CD4-positive, CD25-positive, alpha-beta regulatory T cell (primary cell): ENCODE measurements at places on chromosomes 6 and 20. TPM values are rescaled to one million over a fixed set of nuclear protein-coding genes. Genes with fewer than 3 reads are reported as not detected.

DNA sequence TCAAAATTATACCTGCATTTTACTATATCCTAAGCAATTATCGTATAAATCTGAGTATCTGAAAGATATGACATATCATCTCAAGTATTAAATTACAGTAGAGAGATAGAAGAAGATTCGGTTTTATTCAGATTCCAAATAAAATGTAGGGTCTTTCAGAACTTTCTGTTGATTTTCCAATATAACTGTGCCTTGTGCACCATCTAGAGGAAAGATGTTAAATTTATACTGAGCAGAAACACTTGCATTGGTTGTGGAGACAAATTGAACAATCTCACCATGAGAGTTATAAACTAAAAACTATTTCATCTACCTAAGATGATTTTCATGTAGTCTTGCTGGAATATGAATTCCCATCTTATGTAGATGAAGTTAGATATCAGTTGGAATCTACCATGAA is 26.8 kb upstream of the HSF2 start:
- DNase-seq, result no peak

GRCh38 chr6:113893451-113893850 is 36.3 kb downstream of the MARCKS start:
- no peak for DNase-seq

DNA sequence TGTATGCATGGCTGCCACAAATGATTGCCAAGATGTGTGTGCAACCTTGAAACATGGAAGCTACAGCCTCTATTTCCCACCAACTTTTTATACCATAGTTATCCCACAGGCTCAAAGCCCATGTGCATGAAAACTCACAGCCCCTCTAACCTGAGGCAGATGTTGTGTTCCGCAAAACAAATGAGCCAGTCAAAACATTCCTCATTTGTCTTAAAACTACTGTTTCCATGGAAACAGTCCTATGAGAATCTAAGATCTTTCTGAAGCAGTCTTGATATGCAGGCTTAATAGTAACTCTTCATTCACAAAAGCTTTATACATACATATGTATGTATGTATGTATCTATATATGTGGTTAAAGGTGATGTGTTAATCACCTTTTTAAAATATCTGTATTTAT is 31.2 kb upstream of the MANEA start:
- no peak for DNase-seq

Gene SLPI
- total RNA-seq, result not detected

GRCh38 chr20:35329435-35330139 is 37.4 kb upstream of the FAM83C start:
- no peak for DNase-seq

GRCh38 chr6:125868252-125868651 is 77.5 kb downstream of the NCOA7 start:
- no peak for DNase-seq
